Activated T-helper 1 cell treated with anti-CD3 and anti-CD28 coated beads, Interleukin-2, amount 50 U/mL, for 16 hours (primary cell): ENCODE measurements at places on chromosomes 5 and 9.

DNA sequence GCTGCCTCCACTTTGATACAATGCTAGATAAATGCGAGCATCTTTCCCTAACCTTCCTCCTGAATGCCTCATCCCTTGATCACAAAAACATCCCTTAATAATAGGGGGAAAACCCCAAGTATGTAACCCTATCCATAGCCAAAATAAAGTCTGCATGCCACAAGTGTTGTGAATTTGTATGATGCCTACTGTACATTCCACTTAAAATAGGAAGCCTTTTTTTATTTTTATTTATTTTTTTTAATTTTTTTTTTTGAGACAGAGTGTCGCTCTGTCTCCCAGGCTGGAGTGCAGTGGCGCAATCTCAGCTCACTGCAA is 207.0 kb downstream of the AOPEP start:
- no peak for DNase-seq

DNA sequence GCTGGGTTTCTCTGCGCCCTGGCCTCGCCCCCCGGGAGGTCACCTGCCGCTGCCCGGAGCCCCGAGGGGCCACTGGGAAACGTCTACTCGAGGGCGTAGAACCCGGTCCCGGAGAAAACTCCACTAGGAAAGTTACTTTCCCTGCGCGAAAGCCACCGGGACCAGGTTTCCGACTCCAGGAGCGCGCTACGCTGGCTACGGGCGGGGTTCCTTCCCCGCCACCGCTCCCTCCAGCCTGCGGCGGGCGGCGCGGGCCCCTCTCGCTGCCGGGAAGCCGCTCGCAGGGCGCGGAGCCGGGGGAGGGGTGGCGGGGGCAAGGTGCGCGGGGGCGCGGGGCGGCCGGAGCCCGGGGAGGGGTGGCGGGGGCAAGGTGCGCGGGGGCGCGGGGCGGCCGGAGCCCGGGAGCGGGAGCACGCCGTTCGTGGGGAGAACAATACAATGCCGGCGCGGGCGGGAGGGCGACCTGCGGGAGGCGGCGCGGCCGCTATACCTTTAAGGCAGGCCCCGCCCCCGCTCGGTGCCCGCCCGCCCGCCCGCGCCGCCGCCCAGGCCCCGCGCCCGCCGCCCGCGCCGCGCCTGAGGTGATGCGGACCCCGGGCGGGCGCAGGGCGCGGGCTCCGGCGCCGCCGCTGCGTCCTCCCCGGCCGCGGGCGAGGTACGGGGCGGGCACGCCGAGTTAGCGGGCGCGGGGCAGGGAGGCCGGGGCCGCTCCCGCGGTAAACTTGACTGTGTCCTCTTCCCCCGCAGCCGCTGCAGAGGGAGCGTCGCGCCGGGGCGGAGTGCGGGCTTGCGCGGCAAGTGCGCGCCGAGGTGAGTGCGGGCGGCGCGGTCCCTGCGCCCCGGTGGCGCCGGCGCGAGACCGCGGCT is 278.1 kb downstream of the AOPEP start:
- no peak for DNase-seq

GRCh38 chr5:1777281-1778137 is 22.1 kb downstream of the MRPL36 start:
- DNase-seq = no peak

DNA sequence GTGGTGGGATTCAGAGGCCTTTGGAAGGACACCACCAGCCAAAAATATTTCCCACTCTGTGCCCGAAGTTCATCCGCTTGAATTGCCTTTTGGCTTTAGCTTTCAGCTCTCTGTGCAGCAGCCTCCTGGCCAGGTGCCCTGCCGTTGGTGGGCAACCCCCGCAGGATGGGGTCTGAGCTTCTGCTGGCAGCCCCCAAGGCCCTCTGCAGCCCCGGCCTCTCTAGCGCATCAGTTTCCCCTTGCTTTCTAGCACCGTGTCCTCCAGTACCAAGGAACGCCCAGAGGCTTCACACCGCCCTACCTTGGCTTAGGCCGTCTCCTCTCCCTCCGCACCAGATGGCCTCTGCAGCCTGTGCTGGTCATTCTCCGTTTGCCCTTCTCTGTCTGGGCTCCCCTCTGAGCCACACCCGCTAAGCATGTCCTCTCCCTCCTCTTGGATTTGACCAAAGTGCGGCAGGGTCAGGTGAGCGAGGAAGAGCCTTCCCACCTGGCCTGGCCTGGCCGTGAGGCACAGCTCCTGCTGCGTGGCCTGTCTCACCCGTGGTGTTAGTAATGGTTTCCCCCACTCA is 4.2 kb upstream of the TSC1 start:
- DNase-seq = no peak

GRCh38 chr5:74141053-74141452 is 499.5 kb downstream of the ENC1 start:
- no peak for DNase-seq

DNA sequence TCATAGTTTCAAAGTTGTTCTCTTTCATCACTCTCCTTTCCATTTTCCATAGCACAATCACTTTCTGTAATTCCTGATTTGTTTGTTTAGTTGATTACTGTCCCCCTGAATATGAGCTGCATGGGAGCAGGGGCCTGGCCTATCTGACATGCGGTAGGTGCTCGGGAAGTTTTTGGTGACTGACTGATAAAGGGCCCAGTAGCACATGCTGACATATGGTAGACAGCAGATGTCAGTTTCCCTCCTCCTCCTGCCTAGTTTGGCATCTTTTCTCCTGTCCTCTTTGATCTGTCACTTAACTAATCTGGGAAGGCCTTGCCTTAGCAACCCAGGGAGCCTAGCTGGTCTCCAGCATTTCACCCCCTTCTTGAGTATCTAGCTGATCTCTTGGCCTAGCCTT is 14.4 kb downstream of the GALNT12 start:
- DNase-seq = no peak

DNA sequence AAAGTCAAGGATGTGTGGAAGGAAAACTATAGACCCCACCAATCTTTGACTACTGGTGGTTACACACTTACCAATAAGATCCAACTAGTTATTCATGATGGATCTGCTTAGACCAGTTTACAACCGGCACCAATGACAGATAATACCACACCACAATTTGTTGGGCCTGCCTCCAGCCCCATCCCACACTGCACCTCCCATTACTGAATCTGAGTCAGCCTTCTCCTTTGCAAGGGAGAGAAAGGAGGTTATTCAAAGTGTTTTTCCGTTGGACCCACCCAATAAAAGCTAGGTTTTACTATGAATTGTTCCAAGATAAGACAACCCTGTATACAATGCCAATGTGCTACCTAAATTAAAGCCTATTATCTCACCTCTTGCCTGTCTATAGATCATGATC is 453.5 kb downstream of the MTRR start:
- no peak for DNase-seq
